Mononuclear cell (primary cell): ENCODE measurements at places on chromosomes 11 and 22. TPM values are rescaled to one million over a fixed set of nuclear protein-coding genes. Genes with fewer than 3 reads are reported as not detected.

The SUSD2 gene
- total RNA-seq = 0.31 TPM

The OR8K5 gene
- not detected for total RNA-seq

The CD6 gene
- 176 TPM for total RNA-seq

The OSM gene
- 240 TPM for total RNA-seq

The WNT7B gene
- total RNA-seq = not detected

The TEX12 gene
- total RNA-seq = 0.63 TPM

The CNTF gene
- 7.8 TPM for total RNA-seq

The A4GALT gene
- 0.10 TPM for total RNA-seq

The THRSP gene
- 0.31 TPM for total RNA-seq
